Nucleus accumbens (tissue), 56 donors: ENCODE measurements at places on chromosomes 7 and 10.

DNA sequence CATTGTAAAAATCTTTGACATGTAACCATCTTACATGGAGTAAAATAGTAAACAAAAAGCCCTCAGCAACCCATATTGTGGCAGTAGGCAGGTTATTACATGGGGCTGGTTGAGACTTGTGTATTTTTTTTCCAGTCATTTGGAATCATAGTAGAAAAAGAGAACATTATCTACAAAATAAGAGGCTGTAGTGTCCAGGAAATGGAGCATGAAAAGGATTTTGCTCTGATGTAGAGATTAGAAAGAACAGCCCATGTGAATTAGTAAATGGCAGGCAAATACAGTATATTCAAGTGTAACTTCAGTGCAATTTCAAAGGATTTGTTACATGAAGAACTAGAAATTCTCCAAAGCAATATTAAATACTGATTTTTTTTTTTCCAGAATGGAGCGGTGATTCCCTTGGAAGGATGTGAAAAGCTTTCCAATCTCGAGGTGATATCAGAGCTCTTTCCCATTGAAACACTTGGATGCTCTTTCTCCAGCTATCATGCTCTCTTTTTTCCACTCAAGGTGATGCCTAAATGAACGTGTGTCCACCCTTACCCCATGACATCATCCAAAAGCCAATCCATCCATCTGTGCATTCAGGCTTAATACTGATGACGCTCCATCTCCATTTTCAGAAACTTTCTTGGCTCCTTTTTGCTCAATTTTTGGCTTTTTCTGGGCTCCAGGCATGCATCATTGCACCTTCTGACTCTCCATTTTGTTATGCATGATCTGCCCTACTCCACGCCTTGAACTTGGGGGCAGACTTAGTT lies 1034.7 kb downstream of the TYW1 start:
- DNase-seq: no peak

- peak; percentile 52 for DNase-seq
Observed at GRCh38 chr10:87053111-87053510, 33.0 kb downstream of the FAM25A start.

- no peak for DNase-seq
Observed at GRCh38 chr10:76297358-76297757, 865.9 kb downstream of the LRMDA start.

DNA sequence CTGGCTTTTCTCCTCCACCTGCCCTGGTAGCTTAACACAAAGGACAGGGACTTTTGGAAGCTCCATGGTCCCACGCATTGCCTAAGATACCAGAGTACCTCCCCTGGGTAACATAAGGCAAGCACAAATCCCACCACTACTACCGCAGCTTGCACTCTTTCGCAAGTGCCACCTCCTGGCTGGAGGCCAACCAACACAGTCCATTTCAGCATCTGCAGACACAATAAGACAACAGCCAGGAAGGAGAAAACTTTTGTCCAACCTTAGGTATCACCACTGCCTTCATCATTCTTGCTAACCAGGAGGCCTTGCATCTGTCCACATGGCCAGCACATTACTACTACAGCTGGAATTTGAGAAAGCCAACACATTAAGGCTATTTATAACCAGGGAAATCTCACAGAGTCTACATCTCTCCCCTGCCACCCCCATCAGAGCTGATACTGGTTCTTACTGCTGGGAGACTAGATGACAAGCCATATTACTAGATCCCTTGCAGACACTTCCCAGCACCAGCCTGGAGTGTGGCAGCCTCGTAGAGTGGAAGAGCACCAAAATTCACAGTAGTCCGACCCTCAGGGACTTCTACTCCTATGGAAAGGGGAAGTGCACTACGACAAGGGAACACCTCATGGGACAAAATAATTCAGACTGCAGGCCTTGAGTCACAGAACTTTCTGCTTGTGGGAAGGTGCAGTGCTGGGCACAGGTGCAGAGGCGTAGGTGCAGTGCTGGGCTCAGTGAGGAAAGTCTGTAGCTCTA lies 39.8 kb upstream of the CDK13 start:
- DNase-seq: no peak

- DNase-seq: no peak
Observed at GRCh38 chr10:50552308-50552707, 71.4 kb downstream of the SGMS1 start.

- no peak for DNase-seq
Observed at GRCh38 chr10:85624511-85624910, 742.1 kb downstream of the GRID1 start.

DNA sequence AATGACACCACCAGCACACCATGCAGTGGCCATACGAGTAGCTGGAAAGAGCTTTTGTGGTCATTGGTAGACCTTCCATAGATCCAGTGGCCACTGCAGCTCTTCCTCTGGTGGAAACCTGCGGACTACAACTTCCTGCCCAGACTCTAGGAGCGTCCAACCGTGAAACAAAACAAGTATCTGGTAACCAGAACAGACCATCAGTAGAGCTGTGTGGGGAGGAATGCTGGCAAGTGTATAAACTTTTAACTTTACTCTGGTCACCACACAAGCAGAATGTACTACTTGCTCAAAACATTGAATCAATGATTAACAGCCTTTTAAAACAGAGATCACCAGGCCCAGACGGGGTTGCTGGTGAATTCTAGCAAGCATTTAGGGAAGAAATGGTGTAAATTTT lies 154.7 kb upstream of the DGKB start:
- no peak for DNase-seq

DNA sequence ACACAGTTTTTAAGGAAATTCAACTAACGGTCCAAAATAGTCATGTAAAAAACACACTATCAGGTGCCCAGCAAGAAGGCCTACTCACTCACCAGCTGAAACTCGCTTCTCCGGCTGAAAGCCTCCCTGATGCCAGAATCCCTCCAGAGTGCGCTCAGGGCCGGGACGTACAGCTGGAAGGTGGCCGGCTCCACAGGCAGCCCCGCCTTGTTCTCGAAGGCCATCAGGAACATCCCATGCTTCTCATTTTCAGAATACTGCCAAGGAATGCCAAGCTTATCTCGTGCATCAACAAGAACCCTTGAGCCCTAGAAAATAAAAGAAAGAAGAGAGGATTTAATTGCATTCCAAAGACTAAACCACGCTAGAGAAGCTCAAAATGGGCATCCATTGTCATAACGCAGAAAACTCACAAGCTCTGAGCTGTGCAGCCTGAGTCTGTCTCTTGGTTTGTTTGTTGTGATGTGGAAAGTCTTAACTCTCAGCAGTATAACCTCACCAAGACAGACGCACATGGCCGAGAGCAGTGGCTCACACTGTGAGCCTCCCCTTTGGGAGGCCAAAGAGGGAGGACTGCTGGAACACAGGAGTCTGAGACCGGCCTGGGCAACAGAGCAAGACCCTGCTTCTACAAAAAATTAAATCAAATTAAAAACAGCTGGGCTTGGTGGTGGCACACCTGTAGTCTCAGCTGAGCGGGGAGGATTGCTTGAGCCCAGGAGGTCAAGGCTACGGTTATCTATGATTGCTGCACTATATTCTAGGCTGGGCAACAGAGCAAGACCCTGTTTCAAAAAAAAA lies 49.1 kb downstream of the GNA12 start:
- no peak for DNase-seq

DNA sequence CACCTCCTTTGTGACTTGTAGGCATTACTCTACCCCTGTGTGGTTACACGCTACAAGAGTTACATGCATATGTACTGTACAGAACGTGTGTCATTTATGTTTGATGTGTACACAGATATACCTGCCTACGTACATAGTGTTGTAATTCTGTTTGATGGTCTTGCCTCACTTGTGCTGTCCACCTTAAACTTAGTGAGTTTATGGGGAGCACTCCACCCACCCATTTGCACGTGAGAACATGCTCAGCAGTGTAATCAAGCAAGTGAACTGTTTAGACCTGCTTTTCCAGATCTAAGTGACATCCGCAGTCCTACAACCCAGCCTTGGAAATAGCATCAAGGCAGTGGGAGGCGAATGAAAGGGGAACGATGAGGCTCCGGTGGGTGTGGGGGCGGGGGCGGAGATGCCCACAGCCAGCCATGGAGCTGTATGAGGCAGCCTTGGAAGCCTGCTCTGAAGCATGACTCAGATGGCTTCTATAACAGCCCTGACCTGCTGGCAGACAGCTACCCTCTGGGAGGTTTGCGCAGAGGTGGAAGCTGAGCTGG lies 52.1 kb downstream of the SUFU start:
- peak; percentile 42 for DNase-seq

DNA sequence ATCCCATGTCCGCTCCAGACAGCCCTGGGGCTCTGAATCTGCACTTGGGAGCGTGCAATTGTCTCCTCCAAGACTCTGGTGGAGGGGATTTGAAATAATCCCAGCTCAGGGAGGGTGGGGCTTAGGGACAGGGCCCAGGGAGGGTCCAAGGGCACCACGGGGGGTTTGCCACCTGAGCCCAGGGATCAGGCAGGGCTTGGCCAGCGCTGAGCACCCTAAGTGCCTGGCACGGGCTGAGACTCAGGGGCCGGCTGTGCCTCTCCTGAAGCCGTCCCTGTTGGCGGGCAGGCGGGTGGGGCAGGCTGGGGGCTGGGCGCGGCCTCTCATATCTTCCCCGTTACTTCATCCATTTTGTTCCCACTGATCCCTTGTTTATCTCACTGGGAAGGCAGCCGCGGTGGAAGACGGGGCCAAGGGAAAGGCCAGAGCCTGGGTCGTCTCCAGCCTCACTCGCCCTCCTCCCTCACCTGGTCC lies 41.8 kb upstream of the ELN start:
- no peak for DNase-seq

DNA sequence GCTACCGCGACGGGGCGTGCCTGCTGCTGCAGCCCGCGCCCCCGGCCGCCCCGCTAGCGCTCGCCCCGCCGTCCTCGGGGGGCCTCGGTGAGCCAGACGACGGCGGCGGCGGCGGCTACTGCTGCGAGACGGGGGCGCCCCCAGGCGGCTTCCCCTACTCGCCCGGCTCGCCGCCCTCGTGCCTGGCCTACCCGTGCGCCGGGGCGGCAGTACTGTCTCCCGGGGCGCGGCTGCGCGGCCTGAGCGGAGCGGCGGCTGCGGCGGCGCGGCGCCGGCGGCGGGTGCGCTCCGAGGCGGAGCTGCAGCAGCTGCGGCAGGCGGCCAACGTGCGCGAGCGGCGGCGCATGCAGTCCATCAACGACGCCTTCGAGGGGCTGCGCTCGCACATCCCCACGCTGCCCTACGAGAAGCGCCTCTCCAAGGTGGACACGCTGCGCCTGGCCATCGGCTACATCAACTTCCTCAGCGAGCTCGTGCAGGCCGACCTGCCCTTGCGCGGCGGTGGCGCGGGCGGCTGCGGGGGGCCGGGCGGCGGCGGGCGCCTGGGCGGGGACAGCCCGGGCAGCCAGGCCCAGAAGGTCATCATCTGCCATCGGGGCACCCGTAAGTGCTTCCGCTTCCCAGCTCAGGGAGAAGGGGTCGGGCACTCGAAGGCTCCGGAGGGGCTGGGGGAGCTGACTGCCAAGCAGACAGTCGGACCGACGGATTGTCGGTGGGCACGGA lies 761 bp downstream of the PTF1A start:
- no peak for DNase-seq

- no peak for DNase-seq
Observed at GRCh38 chr10:74824184-74824899, 2.1 kb upstream of the KAT6B start.

GRCh38 chr7:73668886-73669230 lies 1.2 kb downstream of the VPS37D start:
- DNase-seq: no peak

GRCh38 chr10:131889755-131890154 lies 11.1 kb upstream of the PPP2R2D start:
- no peak for DNase-seq

- no peak for DNase-seq
Observed at GRCh38 chr10:79023240-79024162, 45.3 kb upstream of the ZMIZ1 start.

GRCh38 chr7:106767498-106768323 lies 97.4 kb upstream of the PIK3CG start:
- no peak for DNase-seq

- no peak for DNase-seq
Observed at GRCh38 chr10:98170249-98171117, 36.0 kb downstream of the R3HCC1L start.

GRCh38 chr7:39979406-39980073 lies 29.5 kb downstream of the CDK13 start:
- DNase-seq: no peak

DNA sequence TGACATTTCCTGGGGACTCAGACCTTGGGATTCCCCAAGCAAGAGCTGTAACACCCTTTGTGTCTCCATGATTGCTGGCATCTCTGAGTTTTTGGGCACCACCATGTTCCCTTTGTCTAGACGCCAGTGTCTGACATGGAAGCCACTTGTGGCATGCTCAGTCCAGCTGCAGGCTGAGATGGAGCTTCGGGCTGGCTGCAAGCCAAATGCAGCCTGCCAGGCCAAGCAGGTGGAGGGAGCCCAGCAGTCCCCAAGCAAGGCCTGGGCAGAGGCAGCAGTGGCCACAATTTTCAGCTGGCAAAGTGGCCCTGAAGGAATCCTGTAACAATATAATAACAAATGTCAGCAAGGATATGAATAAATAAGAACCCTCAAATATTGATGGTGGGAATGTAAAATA lies 86.2 kb upstream of the ABCB5 start:
- no peak for DNase-seq

DNA sequence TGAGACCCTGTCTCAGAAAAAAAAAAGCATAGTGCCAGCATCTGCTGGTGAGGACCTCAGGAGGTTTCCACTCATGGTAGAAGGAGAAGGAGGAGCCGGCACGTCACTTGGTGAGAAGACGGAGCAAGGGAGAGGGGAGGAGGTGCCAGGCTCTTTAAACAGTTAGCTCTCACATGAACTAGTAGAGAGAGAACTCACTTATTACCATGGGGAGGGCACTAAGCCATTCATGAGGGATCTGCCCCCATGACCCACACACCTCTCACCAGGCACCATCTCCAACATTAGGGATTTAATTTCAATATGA lies 62.9 kb upstream of the VKORC1L1 start:
- no peak for DNase-seq

- no peak for DNase-seq
Observed at GRCh38 chr7:157087646-157088045, 51.1 kb upstream of the UBE3C start.

GRCh38 chr10:35822316-35822715 lies 180.2 kb upstream of the FZD8 start:
- peak; percentile 57 for DNase-seq

- DNase-seq: no peak
Observed at GRCh38 chr7:87119581-87119980, 32.7 kb upstream of the DMTF1 start.

DNA sequence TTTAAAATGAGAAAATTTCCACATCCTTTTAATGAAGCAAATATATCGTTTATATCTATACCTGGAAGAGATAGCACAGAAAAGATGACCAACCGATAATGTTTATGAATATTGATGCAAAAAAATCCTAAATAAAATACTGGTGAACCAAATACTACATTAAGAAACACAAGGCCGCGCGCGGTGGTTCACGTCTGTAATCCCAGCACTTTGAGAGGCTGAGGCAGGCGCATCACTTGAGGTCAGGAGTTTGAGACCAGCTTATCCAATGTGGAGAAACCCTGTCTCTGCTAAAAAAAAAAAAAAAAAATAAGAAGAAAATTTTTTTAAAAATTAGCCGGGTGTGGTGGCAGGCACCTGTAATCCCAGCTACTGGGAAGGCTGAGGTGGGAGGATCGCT lies 25.8 kb downstream of the SHH start:
- DNase-seq: no peak
